ENCODE measurements at places on chromosomes 3 and 15.
A peak's percentile ranks its signal among the peaks of the same experiment; 100 is the strongest.

DNA sequence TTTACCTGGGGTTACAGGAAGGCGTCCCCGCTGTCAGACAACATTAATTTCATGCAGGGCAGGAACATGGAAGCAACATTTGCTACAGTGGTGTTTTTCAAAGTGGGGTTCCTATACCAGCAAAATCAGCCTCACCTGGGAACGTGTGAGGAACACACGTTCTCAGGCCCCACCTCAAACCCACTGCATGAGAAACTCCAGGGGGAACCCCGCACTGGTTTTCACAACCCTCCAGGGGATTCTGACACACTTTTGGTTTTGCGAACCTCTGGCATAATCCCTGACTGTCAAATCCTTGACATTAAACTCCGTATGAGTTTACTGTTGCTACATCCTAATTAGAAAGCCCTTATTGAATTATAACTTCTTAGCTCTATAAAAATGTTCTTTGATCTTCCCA is 127.7 kb downstream of the LRRK1 start:
- DNase-seq = peak; percentile 33

DNA sequence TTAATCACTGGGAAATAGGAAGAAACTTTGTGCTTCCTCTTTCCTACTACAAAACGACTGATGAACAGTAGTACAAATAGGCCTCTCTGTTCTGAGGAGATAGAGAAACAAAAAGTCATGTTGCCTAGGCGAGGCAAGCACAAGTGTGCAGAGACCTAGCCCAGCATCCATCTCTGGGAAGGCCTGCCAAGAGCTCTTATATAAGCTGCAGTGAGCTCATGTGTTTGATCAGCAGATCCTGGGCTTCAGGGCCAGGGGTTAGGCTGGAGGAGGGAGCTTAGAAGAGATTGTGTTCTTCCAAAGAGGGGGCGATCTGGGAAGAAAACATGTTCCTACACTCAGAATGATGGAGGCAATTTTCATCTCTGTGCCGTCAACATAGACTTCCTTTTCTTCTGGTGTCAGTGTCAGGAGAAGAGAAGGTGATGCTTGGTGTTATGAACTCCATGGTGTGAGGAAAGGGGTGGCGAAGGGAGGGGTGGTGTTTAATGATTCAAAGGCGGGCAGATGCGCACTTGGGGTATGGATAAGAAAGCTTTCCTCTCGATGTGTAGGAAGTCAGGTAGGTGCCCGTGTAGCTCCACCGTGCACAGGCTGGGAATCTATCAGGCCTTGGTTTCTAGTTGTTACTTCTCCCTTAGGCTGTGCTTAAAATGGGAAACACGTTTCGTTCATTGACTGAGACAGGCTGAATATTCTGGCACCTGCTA is 29.5 kb upstream of the ETV5 start:
- no peak for DNase-seq

DNA sequence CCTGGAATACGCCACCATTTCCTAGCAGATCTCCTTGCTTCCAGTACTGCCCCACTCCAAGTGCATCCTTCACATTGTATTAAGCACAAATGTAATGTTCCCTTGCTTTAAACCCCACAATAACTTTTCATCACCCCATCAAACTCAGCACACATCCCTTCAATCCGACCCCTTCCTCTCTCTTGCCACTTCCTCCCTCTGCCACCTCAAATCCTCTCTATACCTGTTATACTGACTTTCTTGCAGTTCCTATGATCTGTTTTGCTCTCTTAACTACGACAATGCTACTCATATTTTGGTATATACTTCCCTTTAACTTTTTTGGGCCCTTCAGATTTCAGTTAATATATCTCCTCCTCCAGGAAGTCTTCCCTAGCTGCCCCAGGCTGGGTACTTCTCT is 14.1 kb downstream of the PARL start:
- peak; percentile 10 for DNase-seq

DNA sequence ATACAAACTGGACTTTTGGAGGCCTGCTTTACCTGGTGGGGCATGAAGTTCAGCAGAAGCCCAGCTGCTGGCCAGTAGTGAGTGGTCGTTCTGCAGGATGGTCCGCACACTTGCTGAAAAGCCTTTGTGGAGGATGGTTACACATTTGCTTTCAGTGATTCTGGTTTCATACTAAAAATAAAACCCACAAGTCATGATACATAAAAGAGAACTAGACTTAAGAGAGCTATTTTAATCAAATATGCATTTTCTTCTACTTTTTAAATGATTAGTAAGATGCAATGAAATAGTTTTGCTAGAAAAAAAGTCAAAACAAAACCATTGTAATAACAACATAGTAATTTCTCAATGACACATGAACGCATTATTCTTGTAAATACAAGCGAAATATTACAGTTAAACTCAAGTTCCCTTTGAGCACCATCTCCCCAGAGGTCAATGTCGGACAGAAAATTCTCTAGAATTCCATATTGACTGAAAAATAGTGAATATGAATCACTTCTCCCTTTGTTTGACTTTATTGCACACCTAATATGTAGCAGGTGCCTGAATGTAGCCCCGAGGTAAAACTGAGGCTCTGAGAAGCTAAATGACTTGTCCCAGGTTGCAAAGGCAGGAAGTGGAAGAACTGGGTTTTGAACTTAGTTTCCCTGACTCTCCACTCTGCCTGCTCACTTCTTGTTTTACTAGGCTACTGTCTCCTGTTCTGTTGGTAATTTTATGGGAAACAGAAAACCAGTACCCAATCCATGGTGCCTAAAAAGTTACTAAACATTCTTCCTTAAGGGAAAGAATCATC is 8.3 kb downstream of the IL5RA start:
- no peak for DNase-seq

DNA sequence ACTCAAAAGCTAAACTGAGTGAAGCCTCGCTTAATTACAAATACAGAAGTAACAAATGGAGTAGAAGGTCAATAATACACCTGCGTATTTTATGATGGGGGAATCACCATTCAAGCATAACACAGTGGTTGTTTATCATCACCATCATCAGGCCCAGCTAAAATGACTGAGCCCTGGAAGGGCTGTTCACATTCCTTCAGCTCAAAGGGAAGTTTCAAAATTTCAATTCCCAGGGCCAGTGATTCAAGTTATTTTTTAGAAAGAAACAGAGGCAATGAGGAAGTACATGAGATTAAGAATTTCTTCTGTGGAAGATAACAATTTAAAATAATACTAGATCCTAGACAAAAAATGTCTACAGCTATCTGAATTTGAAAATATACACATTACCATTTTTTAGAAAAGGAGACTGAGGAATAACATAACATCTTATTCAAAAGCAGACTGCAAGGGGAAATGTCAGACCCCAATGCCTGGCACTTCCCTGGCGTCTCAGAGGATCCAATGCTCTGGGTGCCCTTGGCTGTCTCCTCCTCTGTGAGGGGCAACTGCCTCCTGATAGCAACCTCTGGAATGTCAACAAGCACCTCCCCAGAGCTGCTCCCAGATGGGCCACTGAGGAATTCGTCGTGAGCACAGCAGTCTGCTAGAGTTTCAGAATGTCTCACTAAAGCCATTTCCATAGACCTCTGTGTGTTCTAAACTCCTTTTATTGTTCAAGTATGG is 22.8 kb downstream of the EHD4 start:
- no peak for DNase-seq

GRCh38 chr3:128709038-128709437 is 16.9 kb upstream of the RAB7A start:
- DNase-seq = no peak

DNA sequence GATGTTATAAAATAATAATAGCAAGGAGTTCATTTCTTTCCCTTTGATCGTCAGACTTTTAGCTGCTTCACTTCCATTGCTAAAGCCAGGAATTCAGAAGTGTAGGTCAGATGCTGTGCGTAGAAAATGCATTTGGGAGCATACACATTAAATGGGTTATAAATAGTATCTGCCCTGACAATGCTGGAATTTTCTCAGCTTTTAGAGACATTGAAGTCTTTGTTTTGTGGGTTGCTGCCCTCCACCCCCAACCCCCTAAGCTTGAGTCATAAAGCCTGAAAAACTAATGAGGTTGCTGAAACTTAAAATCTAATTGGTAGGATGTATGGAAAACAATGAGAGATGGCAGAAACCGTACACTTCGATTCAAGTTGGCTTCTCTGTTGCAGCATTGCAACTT is 81.9 kb downstream of the MITF start:
- DNase-seq = no peak
